ENCODE measurements at places on chromosomes 3 and 15.

DNA sequence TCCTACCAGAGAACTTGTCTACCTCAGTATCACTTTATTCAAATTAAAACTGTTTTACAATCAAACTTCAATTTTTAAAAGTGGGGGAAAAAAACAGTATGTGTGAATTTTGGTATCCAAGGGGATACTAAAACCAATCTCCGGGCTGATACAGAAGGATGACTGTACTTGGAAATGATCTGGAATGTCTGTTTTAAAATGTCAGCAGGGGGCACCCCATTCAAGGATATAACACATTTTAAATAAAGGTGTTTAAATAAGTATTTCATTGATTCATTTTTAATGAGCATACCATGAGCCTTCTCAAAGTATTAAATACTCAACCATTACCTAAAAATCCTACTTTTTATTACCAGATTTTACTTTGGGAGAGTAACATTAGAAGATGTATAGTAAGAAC, 67.9 kb downstream of the ULK4 start:
- DNase-seq, result no peak

DNA sequence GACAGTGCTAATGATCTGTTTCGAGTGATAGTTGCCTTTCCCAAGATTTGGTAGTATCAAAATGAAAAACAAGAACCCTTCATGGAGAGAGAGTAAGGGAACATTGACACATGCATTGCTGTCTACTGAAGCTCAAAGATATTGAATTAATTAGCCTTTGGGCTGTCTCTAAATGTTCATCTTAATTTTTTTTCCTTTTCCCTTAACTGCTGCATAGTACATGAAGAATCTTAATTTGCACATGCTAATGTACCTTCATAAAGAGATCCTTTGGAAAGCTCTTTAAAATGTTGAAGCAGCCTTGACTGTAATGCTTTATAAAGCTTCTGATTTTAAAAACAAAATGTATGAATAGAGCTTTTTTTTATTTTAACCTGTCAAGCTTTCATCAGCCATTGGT, 452.2 kb downstream of the TUSC7 start:
- no peak for DNase-seq

- no peak for DNase-seq
These were observed 44.5 kb downstream of the LRRFIP2 start for GRCh38 chr3:37129871-37130270.

- no peak for DNase-seq
These were observed 244.2 kb downstream of the ZMAT3 start for GRCh38 chr3:178827285-178827856.

GRCh38 chr3:17411157-17411877, 331.1 kb downstream of the TBC1D5 start:
- DNase-seq, result no peak

- no peak for DNase-seq
These were observed 975.5 kb downstream of the IGSF11 start for GRCh38 chr3:118059096-118059495.

DNA sequence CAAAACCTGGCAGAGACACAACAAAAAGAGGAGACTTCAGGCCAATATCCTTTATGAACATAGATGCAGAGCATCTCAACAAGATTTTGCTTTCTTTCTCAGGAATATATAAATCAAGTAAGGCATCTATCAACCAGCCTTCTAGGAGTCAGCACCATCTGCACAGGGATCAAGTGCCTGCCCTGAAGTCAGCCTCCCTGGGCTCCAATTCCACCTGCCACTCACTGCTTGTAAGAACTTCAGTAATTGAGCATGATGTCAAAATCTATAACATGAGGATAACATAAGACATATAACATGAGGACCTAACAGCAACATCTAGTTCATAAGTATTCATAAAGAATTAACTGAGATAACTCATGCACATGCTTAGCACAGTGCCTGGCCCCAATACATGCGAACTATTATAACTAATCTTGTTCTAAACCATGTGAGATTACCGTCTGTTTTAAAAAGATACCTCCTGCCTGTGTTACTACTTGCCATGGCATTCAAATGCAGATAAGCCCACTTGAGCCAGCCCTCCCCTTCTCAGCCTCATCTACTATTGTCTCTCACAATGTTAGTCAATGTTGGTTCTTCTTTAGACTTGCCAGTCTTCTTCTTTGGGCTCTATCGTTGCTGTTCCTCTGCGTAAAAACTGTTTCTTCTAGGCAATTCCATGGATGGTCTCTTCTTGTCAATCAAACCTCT, 91.6 kb downstream of the PLD1 start:
- DNase-seq, result no peak

DNA sequence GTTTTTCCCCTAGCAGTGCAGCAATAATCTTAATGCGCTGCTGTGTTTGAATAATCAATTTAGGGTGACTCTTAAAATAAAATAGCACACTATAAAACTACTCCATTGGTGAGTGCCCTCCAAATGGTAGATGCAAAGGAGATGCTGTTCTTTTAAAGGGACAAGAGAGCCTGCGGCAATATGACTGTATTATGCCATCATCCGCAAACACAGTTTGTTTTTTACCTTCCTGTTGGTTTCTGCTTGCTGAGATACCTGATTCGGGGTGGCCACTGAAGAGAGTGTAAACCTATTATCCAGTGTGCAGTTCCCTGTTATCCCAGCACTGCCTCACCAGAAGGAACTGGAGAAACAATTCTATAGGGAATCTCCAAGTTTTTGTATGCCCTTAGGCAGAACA, 523.1 kb upstream of the TGFBR2 start:
- no peak for DNase-seq

DNA sequence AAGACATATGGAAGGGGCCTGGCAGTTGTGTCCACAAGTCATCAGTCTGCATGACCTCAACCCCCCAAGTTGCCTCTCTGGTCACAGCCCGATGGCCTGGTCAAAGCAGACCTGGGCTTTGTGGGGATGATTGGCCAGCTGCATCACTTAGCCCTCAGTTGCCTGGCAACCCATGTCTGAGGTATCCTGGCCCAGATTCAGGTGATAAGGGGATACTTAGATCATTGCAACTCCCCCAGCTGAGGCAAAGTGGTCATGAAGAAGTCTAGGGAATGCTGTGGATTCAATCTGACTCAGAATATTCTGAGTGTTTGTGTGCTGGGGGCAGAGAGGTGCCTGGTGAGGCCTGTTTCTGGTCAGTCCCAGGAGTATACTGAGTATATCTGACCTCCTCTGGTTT, 5.0 kb downstream of the GPR156 start:
- DNase-seq, result no peak

- no peak for DNase-seq
These were observed 23.2 kb downstream of the ALDH1L1 start for GRCh38 chr3:126157083-126157768.

DNA sequence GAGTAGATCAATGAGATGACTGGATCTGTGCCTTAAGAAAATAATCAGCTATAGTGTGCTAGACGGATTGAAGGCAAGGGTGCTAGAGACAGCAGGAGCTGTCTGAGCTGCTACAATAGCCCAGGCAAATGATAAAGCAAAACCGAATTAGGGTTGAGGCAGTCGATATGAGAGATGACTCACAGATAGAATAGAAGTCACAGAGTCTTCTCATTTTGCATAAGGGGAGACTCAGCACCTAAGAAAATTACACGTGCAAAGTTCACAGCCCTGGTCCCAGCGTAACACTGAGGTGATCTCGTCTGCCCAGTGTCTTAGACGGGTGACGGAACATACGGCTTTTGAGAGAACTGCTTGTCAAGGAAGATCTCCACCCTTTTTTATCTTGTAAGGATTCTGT, 11.6 kb downstream of the LPP start:
- no peak for DNase-seq

DNA sequence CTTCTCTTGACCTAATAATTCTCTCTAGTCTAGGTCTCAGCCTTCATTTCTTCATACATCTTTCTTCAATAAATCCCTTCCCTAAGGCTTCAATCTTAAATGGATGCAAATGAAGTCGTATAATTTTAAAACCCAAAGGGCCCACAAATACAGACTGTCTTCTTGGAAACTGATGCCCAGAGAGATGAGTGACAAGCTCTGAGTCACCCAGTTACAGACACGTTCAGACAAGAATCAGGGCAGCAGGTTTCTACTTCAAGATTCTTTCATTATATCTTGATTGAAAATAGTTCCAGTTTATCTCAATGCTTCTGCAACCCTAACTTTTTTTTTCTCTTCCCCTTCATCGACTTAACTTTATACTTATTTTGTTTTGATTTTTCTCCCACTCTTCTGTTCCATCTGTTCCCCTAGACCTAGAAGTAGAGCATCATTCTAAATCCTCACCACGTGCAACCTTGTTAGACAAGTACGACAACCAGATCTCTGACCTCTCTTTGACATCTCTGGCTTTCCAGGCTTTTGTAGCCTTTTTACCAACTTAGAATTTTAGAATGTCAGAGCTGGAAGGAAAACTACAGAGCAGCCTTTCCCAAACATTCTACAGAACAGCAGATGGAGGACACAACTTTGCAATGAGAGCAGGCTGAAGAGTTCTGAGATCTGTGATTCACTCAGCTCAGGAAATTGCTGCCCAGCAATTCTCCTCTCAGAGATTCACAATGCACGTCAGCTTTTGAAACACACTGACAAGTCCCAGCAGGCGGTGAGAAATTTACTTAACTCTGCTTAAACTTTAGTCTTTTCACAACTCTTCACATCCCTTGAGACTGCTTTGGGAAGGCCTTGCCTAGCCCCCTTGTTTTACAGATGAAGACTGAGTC, 25.3 kb downstream of the NCEH1 start:
- DNase-seq, result no peak

- DNase-seq, result peak; percentile 47
These were observed at the start of gene ALS2CL for GRCh38 chr3:46693038-46693891. TSS of gene ALS2CL (minus strand) at chr3:46693679. CDS start at chr3:46689440, 4,239 bp downstream.

DNA sequence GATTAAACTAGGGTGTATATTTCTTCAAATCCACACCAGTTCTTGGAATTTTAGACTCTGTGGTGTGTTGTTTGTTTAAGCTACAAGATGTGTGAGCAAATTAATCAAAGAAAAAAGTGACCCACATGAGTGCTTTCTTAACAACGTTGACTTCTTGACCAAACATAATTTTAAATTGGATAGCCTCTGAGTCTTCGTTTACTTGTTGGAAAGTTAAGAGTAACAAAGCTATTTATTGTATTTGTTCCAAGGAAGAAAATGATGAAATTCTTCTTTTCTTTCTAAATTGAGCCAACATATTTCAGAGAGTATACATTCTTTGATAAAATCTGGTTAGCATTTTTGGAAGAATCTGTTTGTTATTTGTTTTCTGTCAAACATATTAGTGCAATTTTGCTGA, 99.9 kb upstream of the IGSF10 start:
- DNase-seq, result no peak

DNA sequence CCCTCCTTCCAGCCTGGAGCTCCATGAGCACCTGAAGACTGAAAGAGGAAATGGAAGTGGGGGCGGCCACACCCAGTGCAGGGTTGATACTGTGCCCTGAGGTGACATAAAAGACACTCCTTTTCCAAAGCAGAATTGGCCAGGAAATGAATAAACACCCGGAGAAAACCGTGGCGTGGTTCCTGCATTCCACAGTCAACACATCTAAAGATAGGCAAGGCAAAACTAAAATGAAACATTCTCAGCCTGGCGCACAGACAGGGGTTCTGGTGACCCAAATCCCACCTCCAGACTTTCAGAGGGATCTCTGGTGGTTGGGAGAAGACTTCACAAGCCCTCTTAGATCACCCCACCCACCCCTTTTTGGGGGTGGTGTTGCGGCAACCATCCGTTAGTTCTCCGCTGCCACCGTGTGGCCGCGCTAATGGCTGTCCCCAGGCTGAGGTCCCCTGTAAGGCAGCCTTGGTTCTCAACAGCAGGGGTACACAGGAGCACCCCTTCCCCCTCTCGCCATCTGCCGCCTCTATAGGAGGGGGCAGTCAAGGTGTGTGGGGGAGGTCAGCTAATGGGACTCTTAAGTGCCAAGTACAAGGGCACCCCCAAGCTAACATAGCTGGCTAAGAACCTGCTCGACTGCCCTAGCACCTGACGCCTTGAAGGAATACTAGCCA, 2.5 kb upstream of the MST1R start:
- peak; percentile 37 for DNase-seq

- no peak for DNase-seq
These were observed 45.6 kb upstream of the TFRC start for GRCh38 chr3:196127308-196128040.

DNA sequence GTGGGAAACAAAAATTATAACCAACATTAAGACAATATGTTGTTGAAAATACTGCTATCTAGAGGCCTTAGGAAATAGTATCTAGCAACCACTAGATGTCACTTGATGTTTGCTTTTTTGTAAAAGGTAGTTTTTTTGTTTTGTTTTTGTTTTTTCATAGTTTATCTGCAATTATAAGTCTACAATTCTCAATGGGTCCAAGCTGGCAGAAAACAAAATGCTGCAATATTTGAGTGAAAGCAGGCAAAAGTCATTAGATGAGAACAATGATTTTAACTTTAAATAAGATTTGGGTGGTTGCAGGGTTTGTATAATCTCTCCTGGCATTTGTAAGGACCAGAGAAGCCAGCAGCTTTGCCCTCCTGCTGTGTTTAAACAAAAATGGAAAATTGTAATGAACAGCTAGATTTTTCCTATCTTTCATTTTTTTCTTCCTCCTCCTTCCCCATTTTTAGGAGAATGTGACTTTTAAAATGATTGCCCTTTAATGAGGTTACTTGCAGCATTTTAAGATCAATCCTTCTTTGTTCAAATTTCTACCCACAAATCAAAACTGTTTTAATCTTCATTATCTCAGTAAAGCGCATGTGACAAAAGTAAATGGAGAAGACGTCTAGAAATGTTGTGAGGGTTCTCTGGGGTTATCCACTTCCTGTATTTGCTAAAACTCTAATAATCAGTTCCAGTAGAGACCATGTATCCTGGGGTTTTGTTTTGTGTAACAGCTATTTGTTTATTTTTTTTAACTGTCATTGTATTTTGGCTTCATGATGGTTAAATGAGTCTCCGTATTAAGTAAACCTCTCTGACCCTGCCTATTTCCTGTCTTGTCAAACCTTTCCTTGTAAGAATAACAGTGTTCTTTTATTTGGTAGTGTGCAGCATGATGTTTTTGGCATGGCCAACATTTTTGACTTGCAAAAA, 27.3 kb downstream of the DUT start:
- no peak for DNase-seq

GRCh38 chr3:81723732-81724313, 37.6 kb downstream of the GBE1 start:
- DNase-seq, result no peak

GRCh38 chr3:19573644-19574043, 360.4 kb downstream of the EFHB start:
- no peak for DNase-seq

- DNase-seq, result no peak
These were observed 838.0 kb upstream of the NR2F2 start for GRCh38 chr15:95492388-95493070.

DNA sequence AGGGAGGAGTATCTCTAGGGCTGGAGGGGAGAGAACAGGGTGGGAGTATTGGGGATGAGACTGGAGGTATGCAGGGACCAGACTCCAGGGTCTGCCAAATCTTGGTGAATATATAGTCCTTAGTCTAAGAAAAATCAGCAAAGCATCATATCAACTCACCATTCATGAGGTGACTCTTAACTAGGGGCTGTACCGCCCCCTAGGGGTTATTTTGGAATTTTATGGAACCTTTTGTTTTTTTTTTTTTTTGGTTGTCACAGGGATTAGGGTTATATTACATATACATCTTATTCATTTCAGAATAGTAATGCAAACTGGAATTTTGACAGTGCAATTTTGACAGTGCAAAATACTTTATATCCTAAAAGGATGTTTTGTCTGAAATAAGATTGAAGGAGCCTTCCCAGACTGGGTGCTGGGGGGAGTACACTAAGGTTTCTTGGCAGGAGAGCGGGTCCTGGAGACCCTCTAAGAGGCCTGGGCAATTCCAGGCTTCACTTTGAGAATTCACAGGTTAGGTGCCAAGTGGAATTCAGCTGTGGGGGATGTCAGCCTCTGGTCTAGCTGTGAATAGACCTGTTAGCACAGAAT, 7.5 kb downstream of the CMTM7 start:
- DNase-seq, result no peak
